Esophagus squamous epithelium (tissue), 5 donors: ENCODE measurements at places on chromosomes 7 and 10.

DNA sequence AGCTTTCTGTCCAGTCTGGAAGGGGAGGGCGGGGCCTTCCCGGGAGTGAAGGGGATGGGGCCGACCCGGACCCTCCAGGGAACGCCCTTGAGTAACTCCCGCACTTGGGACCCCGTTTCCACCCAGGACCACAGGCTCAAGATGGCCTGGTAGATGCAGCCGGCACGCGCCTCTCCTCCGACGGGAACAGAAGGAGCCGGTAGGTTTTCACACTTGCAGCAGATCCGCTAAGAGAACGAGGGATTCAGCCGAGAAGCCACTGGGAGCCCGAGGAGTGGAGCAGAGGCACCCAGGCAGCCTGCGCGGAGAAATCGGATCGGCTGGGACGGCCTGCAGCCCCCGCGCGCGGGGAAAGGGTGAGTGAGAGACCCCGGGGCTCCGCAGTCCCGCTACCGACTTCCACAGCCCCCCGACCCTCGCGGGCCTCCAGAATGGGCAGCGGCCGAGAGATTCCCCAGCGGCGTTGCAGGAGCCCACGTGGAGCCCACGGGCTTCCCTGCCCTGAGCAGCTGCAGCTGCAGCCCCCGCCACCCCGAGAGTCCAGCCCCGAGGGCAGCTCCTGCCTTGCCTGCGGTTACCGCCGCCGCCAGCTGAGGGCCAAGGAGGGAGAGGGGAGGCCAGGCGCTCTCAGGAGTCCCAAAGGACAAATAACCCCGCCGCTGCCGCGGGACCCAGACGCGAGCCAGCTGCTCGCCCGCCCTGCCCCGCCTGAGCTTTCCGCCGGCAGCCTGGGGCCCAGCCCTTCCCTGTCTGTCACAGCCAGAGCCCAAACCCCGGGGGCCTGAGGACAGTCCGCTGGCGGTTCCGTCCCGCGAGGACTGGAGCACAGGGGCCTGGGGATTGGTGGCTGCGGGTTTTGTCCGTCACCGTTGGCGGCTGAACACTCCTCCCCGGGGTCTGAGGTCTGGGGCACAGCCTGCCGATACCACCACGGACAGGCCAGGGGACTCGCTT lies 21.8 kb downstream of the IFT22 start:
- no peak for DNase-seq

DNA sequence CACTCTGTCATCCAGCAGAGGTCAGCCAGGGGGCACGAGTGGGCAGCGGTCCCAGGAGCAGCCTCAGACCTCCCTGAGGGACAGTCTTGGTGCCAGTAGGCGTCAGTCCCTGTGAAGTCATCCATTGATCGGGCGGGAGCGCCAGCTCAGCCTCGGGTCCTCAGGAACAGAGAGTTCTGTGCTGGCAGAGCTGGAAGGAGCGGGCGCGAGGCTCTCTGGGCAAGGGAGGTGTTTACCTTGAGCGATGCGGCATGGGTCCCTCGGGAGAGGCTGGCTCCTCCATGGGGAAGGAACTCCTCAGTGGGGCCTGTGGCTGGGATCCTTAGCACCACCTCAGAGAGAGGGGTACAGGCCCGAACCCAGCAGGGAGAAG lies 101.1 kb upstream of the PPIF start:
- no peak for DNase-seq

GRCh38 chr10:108749042-108749441 lies 1174.3 kb downstream of the XPNPEP1 start:
- DNase-seq, result no peak

DNA sequence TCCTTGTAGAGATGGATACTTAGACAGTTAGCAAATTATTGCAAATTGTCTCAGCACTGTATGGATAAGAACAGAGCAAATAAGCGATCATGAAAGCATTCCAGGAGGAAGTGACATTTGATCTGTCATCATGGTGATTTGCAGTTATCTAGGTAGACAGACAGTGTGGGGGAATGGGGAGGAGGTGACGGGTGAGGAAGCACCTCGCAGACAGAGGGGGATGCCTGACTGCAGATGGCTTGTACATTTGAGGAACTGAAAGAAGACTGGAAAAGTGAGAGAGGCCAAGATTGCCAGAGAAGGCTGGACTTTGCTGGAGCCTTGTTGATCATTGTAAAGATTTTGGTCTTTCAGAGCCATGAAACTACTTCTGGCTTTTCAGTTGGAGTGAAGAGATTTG lies 318.2 kb upstream of the CELF2 start:
- no peak for DNase-seq
